ENCODE measurements at places on chromosomes 1 and 21.

DNA sequence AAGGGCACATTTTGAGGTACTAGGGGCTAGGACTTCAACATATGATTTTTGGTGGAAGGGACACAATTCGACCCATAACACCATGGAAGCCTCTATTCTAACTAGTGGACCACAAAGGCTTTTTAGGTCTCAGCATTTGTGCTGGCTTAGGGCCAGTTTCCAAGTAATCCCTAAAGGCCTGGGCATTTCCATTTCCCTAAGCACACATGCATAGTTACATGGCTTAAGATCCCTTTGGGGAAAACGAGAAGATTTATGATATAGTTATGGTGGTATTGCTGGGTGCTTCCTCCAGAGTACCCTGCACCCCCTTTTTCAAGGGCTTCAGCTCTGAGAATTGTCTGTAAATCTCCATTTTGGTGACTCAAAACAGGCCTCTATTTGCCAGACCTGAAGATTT is 28.2 kb upstream of the TMEM54 start:
- no peak for DNase-seq

GRCh38 chr1:226831953-226832352 is 38.5 kb upstream of the PSEN2 start:
- DNase-seq: no peak

- DNase-seq: peak; percentile 10
Measured at GRCh38 chr1:32716312-32717148, 14.0 kb upstream of the SYNC start.

DNA sequence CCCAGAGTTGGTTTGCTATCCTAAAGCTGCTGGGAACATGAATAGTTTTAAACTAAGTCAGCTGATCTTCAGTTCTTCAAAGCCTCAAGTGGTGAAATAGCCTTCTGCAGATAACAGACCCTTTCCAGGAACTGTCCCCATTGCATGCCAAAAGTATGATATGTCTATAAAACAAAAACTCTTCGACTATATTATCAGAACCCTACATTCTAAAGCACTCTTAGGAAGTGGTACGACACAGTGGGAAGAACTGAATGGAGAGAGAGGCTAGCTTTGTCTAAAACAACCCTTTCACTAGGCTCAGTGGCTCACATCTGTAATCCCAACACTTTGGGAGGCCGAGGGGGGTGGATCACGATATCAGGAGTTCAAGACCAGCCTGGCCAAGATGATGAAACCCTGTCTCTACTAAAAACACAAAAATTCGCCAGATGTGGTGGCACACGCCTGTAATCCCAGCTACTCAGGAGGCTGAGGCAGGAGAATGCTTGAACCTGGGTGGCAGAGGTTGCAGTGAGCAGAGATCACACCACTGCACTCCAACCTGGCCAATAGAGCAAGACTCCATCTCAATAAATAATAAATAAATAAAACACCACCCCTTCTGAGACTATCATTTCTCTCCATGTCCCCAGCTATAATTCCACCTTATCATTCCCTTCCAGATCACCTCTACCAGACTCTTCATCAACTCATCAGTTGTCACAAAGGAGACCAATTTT is 2.2 kb upstream of the FRRS1 start:
- DNase-seq: no peak

DNA sequence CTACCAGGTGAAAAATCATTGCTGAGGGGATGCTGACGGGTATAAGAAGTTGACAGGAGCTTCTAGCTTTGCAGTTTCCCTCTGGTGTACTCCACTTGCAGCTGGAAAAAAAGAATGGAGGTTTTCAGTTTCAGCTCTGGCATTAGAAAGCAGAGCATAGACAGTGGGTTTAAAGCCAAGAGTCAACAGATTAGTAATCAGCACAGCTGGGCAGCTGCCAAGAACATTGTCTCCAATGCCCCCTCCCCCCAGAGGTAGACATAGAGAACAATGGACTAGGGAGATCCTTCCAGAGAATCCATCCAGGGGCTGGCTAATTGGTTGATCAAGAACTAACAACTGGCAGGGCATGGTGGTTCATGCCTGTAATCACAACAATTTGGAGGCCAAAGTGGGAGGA is 10.1 kb upstream of the ZBTB8B start:
- DNase-seq: no peak

DNA sequence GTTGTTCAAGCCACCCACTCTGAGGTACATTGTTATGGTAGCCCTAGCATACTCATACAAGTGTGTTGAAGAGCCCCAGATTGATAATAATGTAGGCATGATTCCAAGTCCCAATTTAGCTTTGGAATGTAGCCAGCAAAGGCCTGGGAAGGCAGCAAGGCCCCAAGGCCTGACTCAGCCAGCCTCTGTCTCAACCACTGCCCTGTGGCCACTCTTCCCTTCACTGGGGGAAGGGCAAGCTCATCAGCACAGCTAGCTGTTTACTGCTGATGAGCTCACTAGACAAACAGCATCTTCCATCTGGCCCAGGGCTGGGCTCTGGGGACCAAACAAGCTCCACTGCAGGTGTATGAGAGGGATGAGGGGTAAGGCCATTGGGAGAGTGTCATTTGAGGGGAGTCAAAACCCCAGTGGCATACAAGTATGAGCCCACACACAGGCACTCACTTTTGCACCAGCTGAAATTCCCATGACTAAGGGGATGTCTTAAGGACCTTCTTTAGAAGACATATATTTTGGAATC is 2.2 kb upstream of the IRF6 start:
- DNase-seq: no peak

DNA sequence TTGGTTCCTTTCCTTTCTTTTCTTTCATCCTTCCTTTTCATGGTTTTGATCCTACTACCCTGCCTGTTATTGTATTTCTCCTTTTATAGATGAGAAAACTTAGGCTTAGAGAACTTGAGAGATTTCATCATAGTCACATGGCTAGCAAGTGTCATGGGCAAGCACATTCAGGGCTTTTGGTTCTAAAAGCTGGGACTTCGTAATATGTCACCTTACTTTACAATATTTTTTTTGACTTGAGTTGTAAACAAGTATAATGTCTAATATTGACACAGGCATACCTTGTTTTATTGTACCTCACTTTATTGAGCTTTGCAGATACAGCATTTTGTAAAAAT is 70.7 kb downstream of the MTR start:
- no peak for DNase-seq

GRCh38 chr1:85587841-85588240 is 7.3 kb downstream of the CCN1 start:
- DNase-seq: no peak

GRCh38 chr1:174209347-174210187 is 50.2 kb downstream of the RABGAP1L start:
- no peak for DNase-seq

DNA sequence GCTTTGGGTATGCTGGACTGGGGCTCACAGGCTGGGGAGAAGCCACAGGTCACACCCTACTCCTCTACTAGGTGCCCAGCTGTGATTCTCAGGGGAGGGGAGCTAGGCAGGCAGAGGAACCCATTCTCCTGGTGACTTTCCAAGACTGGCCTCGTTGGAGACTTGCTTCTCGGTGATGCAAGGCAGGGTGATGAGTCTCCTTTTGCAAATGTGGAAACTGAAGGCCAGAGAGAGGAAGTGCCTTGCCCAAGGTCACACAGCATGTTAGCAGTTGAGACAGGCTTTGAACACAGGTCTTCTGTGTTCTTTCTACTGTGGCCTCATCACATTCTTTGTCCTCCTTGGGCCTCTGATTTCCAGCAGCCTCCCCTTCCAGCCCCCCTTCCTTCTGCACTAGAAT is 20.5 kb upstream of the C1QA start:
- DNase-seq: no peak

GRCh38 chr1:110035236-110035752 is 870 bp downstream of the STRIP1 start:
- no peak for DNase-seq

DNA sequence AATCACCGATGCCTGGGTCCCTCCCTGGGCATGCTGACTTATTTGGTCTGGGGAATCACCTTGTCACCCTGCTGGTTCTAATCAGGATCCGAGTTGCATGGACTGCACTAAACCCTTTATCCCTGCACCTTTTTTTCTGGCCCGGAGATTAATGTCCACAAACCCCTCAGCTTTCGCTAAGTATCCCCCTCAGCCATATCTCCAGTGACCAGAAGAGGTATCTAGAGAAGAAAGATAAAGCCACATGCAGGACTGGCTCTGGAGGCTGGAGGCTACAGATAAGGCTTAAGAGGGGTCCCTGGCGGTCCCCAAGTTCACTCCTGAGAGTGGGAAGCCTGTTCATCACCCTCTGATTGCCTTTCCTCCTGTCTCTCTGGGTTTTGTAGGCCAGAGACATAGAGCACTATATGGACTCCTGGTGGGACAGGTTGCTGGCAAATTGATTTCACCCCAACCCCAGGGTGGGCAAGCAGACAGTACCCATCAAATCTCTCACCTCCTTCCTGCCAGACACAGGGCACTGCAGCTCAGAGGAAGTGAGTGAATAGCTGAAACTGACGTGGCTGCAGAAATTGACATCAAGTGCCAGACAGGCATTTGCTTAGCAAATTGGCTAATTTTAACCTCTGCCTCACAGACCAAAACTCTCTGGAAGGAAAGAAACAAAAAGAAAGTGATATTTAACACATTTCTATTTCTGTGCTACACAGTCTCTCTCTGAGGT is 38.8 kb downstream of the HMGB4 start:
- DNase-seq: no peak

DNA sequence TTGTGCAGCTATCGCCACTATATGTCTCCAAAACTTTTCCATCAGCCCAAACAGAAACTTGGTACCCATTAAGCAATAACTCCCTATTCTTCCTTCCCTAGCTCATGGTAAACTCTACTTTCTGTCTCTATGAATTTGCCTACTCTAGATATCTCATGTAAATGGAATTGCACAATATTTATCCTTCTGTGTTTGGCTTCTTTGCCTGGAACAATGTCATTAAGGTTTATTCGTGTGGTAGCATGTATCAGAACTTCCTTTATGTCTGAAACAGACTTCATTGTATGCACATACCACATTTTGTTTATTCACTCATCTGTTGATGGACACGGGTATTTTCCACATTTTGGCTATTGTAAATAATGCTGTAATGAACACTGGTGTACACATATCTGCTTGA is 40.7 kb upstream of the CD34 start:
- DNase-seq: no peak

DNA sequence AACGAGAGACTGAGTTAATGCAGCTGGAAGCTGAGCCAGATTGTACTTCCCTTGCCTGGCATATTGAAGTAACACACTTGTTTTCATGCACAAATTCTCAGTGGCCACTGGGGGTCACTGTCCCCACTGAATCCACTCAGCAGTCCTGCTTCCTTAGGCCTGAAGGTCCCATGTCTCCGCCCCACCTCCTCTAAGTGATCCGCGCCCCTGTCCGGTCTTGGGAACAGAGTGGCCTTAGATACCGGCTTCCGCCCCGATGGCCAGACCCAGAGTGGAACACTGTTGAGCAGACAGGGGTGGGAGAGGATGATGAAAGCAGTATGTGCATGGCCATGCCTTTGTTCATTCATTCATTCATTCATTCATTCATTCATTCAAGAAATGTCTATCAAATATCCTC is 34.8 kb downstream of the CHAF1B start:
- peak; percentile 14 for DNase-seq

GRCh38 chr1:67193704-67194103 is 27.4 kb downstream of the IL23R start:
- no peak for DNase-seq

- DNase-seq: no peak
Measured at GRCh38 chr1:171984262-171984661, 143.0 kb downstream of the DNM3 start.

DNA sequence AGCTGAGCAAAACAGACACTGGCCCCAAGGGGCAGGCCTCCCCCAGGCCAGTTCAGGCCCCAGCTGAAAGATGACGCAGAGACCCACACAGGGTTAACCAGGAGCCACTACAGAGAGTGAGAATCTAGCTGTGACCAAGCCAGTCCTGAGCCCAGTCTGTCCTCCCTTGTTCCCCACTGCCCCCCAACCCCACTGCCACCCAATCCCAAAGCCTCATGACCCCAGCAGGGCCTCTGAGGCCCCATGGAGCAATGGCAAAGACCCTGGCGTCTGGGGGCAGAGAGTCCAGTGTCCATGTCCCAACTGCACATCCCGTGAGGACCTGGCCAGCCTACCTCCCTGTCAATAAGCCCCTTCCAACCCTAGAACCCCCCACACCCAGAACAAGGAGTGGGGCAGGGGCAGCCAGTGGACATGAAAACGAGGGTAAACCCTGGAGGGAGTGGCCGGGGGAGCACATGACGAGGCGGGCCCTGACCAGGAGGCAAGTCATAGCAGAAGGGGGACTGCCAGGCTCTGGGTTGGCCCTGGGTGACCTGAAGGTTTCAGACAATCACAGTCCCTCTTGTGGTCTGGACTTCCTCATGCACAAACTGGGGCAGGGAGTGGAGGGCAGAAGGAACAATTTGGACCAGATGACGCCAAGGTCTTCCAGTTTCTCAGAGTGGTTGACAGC is 100.5 kb downstream of the GLIS1 start:
- no peak for DNase-seq

DNA sequence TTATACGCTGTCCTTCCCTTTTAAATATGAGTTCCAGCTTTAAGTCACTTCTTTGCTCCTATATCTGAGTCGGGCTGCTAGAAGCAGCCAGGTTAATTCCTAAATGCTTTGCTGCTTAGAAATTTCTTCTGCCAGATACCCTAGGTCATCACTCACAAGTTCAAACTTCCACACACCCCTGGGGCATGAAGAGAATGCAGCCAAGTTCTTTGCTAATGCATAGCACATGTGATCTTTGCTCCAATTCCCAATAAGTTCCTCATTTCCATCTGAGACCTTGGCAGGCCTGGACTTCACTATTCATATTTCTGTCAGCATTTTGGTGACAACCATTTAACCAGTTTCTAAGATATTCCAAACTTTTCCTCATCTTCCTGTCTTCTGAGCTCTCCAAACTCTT is 14.5 kb upstream of the APP start:
- DNase-seq: no peak

DNA sequence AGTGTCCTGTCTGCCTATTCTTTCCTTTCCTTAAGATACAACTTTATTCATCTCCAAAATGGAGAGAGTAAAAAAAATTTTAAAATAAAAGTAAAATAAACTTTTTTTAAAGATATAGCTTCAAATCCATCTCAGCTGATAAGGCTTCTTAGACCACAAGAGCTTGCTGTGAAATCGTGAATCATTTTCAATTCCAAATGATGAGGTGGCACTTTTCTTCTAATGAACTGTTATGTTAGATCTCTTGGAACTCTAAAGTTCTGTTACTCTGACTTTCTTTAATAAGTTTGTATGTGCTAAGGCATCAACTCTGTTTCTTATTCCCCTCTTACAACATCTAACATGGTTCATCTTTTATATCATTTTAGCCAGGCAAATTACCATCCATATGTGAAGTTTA is 4.5 kb downstream of the SH3GLB1 start:
- no peak for DNase-seq

GRCh38 chr1:102879439-102879993 is 228.8 kb downstream of the COL11A1 start:
- DNase-seq: no peak

DNA sequence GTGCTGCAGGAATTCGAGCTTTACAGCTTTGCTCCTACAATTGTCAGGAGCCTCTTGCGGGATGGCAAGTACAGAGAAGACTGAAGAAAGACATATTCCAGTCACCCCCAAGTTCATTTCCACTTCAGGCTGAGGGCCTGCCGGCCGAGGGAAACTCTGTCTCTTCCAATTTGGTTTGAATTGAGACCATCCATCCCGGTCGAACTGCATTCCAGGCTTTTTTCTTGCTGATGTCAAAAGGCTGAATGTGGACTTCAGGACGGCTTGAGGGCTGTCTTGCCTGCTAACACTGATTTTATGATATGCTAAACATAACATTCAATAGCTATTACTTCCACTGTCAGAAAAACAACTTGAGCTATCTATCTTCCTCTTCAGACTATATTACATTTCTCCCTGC is 79.8 kb upstream of the PLXNA2 start:
- no peak for DNase-seq
